ENCODE measurements at places on chromosomes 4 and X. TPM values are rescaled to one million over a fixed set of nuclear protein-coding genes. Genes with fewer than 3 reads are reported as not detected.

DNA sequence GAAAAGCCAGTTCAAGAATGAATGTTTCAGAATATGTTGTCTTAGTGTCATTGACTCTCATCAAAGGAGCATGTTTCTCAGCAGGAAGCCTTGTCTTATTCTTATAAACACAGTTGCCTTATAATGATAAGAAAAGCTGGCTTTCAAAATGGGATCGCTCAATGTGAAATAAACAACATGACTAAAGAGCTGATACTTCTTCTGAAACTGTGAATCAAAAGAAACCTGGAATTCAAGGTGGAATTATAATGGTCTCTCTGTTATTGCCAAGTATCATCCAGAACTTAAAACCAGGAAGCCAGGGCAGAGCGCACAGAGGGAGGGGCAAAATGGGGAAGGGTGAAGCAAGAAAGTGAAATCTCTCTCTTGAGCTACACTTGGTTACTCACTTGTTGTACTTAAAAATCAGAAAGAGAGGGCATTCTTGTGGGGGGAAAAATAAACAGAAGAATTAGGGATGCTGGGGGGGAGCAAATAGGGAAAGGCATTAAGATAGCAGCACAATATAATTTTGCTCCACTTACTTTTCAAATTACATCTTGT is 270.0 kb downstream of the MAPK10 start:
- DNase-seq: no peak

DNA sequence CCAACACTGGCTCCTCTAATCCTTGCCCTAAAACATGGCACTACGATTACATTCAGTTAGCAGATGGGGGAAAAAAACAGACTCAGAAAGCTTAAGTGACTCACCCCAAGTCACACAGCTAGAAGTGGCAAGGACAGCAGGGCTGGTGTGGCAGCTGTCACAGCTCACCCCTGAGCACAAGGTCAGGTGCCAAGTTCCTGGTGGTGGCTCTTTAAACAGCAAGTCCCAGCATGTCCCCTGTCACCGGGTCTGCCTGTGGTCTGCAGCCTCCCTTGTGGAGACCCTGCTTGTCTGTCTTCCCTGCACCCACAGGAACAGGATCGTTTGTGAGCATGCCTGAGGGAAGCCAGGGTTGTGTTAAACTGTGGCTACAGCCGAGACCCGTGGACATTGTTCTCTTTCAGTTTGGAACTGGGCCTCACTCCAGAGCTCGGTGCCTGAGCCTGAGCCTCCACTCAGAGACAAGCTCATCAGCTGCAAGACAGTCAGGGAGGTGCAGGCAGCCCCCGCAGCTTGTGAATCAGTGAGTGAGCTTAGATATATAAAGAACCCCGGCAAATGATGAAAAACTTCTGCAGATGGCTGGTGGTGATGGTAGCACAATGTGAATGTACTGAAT is 260.8 kb downstream of the BCOR start:
- DNase-seq: no peak

DNA sequence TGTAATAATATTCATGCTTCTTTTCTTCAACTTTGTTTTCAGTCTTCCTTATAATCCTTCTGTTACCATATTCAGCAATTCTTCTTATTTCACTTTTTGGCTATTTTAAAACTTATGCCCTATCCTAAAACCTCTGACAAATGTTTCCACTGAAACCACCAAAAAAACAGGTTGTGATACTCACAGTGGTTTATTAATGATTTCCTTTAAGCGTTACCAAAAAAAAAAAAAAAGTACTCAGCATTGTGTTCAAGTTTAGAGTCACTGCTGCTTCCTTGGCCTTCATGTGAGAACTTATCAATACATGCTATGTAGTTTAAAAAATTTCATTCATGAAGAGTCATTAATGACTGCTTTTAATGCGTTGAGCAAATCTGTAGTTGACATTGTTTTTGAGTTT is 35.4 kb upstream of the UGT2A3 start:
- no peak for DNase-seq

MAGEB10 gene
- not detected for total RNA-seq

DNA sequence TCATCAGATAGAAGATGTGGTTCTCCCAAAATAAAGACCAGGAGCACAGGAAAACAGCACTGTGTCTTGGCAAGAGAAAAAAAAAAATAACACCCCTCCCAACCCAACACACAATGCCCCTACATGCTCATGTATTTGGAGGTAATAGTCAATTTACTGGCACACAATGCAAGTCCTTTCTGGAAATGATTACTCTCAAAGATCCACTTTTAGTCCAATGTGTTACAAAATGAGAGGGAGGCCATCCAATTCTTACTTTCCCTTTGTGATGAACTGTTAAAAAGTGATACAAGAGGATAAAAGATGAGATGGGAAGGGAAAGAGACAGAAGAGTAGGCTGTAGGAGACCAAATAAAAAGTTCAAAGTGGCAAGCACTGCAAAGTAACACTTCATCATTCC is 180.3 kb upstream of the DKK2 start:
- no peak for DNase-seq

- no peak for DNase-seq
Observed at GRCh38 chr4:25609976-25610375, 45.7 kb upstream of the SLC34A2 start.

- no peak for DNase-seq
Observed at GRCh38 chr4:74653331-74654229, 140.7 kb downstream of the BTC start.

DNA sequence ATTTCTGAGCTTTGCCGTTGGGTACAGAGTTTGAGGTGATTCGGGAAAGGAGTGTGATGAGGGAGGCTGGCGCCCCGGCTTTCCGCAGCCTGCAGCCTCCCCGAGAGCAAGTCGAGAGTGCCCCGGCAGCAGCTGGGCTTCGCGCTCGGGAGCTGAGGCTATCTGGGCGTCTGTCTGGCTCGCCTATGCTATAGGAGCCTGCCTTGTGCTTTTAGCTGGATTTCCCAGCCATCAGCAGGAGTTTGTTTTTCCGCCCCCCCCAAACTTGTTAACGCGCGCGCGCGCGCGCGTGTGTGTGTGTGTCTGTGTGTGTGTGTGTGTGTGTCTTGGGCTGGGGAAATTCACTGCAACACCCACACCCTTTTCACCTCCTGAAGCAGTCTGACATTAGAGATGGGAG is 765 bp upstream of the DGKK start:
- DNase-seq: no peak

GRCh38 chrX:39854772-39855747 is 242.7 kb downstream of the BCOR start:
- peak; percentile 76 for DNase-seq

- no peak for DNase-seq
Observed at GRCh38 chr4:136526517-136526916, 1005.8 kb downstream of the PCDH18 start.

DNA sequence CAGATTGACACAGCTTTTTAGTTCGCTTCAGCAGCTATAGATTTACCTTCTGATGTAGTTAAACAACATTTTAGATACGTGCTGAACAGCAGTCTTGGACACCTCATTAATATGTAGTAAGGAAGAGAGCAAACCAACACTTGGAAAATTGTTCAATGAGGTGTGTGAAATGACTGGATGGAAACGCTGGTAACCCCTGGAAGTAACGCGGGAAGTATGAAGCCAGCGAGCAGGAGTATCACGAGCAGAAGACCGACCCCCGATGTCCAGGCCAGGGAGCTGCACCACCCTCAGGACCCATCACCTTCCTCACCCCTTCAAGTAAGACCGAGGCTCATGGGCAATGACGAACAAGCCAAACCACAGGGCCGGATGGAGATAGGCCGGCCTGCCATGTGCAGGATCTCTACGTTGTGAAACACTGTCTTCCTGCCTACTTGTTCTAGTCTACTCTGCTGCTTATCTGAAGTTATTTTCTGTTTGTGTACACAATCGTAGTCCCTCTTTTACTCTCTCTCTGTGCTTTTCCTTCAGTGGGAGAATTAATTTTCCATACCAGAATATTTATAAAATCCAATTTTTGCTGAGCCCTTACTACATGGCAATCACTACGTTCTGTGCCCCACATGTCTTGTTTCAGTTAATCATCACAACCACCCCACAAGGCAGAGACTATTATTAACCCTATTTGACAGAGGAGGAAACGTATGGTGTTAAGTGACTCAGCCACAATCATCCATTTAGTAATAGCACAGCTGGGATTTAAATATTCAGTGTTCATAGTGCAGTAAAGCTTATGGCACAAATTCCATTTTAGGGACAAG is 221.7 kb downstream of the APBB2 start:
- DNase-seq: no peak

GRCh38 chr4:119735165-119735651 is 106.6 kb upstream of the PDE5A start:
- no peak for DNase-seq

DNA sequence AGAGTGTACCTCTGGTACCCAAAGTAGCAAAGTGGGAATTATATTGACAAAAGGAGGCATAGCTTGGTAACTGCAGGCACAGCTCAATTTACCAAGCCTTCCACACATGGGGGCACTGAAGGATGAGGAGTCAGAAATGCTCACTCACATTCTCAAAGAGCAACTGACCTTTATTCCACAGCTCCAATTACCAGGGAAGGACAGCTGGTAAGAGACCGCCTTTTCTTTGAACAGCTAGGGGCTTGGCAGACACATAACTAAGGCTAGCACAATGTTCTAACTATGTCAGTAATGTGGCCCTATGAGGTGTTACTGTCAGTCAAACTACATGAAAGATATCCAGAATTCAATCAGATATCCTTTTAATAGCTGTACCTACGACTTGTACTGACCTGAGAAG is 20.5 kb upstream of the STS start:
- no peak for DNase-seq

SCML2 gene
- 2.8 TPM for total RNA-seq

DNA sequence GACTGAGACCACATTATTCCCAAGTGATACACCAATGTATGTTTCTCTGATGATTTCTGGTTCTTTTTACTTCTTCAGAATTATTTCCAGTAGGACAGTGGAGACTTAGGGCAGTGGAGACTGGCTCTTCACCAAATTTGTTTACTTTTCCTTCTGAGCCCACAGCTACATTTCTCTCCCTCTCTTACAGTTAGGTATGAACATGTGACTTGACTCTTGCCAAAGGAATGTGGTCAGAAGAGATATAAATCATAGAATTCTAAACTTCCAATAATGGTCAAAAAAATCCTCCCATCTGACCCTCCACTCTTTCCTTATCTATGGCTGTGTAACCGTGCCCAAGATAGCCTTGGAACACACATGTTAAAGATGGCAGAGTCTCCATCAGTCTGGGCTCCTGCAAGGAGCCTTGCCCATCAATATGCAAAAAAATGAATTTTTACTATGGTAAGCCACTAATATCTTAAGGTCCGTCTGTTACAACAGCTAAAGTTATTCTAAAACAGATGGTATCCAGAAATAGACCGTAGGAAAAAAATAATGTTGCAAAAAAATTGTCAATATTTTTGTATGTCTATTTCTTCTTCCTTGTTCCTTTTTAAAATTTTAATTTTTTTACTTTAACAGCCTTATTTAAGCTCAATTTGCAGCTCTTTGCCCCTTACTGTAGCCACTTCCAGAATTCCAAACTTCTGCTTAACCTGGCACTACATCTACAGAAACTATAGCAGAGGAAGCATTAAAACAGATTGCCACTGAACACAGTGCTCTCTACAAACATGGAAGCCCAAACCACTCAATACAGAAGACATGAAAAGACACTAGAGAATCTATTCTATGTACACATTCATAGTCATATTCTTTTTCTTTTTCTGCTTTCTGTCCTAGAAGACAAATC is 260.7 kb downstream of the COL25A1 start:
- DNase-seq: no peak

HSFX3 gene
- total RNA-seq: not detected

- no peak for DNase-seq
Observed at GRCh38 chr4:14667624-14668151, 334.6 kb upstream of the CPEB2 start.

CHST7 gene
- total RNA-seq: 3.9 TPM

GRCh38 chrX:85243155-85243554 is 424 bp downstream of the SATL1 start:
- no peak for DNase-seq

DNA sequence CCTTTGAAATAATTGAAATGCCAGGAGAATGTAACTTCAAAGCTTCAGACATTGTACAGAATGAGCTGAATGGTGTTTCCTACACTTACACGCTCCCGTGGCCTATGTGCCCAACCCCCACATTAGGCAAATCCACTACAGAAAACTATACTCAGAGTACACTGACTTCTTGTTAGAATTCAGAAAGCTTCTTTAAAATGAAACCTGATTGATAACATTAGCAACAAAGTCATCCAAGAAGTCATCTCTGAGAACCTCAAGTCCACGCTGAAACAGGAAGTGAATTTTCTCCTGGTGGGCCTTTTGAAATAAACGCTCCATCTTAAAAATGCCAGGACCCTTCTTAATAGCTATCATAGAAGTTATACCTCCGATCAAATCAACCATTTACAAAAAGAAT is 136.3 kb downstream of the TSPAN5 start:
- DNase-seq: no peak

SHOX gene
- total RNA-seq: not detected

DNA sequence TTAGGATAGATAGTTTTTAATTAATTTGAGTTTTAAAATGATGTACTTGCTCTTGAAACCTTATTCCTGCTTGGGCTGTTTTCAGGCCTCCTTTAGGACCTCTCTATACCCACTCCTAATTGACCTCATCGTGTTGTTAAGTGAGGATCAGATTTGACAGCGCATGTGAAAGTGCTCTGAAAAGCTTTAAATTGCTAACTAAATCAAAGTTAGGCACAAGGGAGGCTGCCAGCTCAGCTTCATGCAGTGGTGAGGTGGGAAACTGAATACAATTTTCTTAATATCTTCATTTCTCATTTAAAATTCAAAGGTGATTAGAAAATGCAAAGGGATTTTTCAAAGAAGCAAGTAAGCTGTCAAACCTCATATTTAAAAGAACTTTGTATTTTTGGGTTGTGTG is 20.0 kb downstream of the FHDC1 start:
- no peak for DNase-seq

DNA sequence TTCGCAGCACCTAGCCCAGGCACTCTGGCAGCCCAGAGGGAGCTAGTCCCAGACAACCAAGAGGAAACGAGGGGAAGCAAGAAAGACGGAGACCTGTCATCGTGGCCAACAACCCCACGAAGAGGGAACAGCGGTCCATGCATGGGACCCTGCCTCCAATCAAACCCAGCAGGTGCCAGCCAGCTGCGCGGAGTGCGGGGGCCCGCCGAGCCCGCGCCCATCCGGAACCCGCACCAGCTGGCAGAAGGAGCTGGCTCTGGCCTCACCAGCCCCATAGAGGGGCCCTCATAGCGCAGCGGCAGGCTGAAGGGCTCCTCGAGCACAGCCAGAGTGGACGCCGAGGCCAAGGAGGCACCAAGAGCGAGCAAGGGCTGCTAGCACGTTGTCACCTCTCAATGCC is 332.4 kb upstream of the MAGEB18 start:
- no peak for DNase-seq

- no peak for DNase-seq
Observed at GRCh38 chrX:134206221-134206620, 30.8 kb upstream of the CCDC160 start.

GRCh38 chrX:40996886-40997530 is 88.2 kb upstream of the USP9X start:
- DNase-seq: no peak

DNA sequence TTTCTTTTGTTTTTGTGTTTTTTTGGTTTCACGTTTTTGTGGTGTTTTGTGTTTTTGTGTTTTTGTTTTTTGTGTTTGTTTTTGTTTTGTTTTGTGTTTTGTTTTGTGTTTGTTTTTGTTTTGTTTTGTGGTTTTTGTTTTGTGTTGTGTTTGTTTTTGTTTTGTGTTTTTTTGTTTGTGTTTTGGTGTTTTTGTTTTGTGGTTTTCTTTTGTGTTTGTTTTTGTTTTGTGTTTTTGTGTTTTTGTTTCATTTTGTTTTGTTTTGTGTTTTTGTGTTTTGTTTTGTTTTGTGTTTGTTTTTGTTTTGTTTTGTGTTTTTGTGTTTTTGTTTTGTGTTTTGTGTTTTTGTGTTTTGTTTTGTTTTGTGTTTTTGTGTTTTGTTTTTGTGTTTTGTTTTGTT is 20.9 kb downstream of the CSF2RA start:
- DNase-seq: no peak

GPR34 gene
- 0.95 TPM for total RNA-seq
